ENCODE measurements at places on chromosomes 1 and 21. TPM values are rescaled to one million over a fixed set of nuclear protein-coding genes. Genes with fewer than 3 reads are reported as not detected.
A peak's percentile ranks its signal among the peaks of the same experiment; 100 is the strongest.

The ANGPTL3 gene
- total RNA-seq = not detected

- peaks cover 53% of the 10 kb centered on the region for H3K36me3 ChIP-seq
- H3K27ac ChIP-seq = peak overlapping the region; percentile 51
- no peak for DNase-seq
- no peak overlapping the region for H3K4me3 ChIP-seq
These were observed 5.6 kb downstream of the PRDX1 start for GRCh38 chr1:45516036-45516435.

DNA sequence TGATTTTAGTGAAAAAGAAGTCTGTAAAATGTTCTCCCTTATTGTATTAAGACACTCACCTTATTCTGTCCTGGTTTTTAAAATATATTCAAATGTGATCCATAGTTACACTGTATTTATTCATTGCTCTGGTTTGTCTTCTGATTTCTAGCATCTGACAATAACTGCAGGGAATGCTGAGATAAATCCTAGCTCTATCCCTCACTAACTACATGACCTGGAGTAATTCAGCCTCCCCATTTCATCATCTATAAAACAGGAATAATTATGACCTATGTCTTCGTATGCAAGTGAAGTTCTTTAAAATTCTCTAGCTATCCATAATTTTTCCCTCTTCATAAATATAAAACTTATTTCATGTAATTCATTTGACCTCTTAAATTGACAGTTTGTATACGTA, 104.0 kb upstream of the ESRRG start:
- DNase-seq = no peak
- H3K27me3 ChIP-seq = no peaks in the 10 kb centered on the region
- H3K4me1 ChIP-seq = no peaks in the 10 kb centered on the region

DNA sequence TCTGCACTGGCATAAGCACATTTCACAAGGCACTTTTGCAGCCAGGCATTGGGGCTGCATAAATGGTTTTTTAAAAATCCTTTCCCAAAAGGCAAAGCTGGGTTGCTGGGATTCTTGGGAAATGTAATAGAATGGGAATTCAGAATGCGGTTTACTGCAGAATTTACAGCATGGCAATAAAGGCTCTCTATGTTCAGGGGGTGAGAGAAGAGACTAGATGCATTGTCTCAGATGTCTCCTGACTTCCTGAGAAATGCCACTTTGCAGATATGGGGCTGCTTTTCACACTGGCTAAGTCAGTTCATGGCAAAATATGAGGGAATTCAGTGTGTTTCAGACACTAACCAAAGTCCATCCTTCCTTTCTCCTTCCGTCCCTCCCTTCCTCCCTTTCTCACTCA, 13.5 kb downstream of the FCGR2B start:
- no peak overlapping the region for H3K27ac ChIP-seq
- H3K4me1 ChIP-seq = no peaks in the 10 kb centered on the region
- no peaks in the 10 kb centered on the region for H3K36me3 ChIP-seq
- H3K4me3 ChIP-seq = no peak overlapping the region
- H3K27me3 ChIP-seq = no peaks in the 10 kb centered on the region
